ENCODE measurements at places on chromosomes 7 and 10. TPM values are rescaled to one million over a fixed set of nuclear protein-coding genes. Genes with fewer than 3 reads are reported as not detected.

Gene MUC12
- 2.0 TPM for total RNA-seq

- H3K4me1 ChIP-seq = no peaks in the 10 kb centered on the region
- DNase-seq = no peak
- no peak overlapping the region for H3K27ac ChIP-seq
- no peaks in the 10 kb centered on the region for H3K27me3 ChIP-seq
These were observed 260.5 kb downstream of the SFMBT2 start for GRCh38 chr10:7150349-7150748.

DNA sequence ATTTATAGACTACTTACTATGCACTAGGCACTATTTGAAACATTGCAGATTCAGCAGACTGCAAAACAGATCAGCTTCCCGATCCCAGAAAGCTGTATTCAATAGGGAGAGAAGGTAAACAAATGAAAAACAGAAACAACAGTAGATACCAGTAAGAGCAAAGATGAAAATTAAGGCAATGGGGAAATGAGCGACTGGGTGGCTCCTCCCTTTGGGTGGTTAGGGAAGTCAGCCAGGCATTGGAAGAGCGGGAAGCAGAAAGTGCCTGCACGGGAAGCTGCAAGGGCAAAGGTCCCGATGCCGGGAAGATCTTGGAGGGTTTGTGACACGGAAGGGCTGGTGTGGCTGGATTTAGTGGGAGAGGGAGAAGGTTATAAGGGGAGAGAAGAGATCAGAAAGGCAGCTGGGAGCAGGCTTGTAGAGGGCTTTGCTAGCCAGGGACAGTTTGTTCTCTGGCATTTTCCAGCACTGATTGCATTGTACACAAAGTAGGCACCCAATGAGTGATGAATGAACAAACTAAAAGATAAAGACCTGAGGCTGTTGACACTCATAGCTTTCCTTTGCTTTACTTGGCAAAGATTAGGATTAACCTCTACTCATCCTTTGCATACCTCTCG, 67.8 kb downstream of the NAMPT start:
- H3K4me3 ChIP-seq = no peak overlapping the region
- peak overlapping the region; percentile 67 for H3K27ac ChIP-seq
- DNase-seq = peak; percentile 83

- no peaks in the 10 kb centered on the region for H3K4me1 ChIP-seq
- no peaks in the 10 kb centered on the region for H3K27me3 ChIP-seq
- no peak overlapping the region for H3K27ac ChIP-seq
- H3K4me3 ChIP-seq = no peak overlapping the region
- DNase-seq = no peak
- no peaks in the 10 kb centered on the region for H3K36me3 ChIP-seq
These were observed 47.0 kb downstream of the SPAM1 start for GRCh38 chr7:123972045-123972444.

DNA sequence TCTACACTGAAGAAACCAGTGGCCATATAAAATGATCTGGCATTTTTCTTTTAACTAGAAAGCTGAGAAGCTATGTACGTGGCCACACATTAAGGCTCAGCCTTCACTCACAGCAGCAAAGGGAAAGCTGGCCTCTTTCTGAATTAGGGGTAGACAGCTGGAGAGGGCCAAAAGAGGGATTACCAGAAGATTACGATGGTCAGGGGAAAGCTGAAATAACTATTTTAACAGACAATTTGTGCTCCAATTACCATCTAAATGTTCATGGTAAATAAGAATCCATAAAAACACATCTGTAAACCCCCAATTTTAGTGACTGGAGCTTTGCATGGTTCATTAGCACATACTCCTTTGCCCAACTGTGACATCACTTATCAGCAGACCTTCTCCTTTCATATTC, 314.3 kb downstream of the HPSE2 start:
- H3K27ac ChIP-seq = no peak overlapping the region
- no peak overlapping the region for H3K4me3 ChIP-seq
- no peaks in the 10 kb centered on the region for H3K36me3 ChIP-seq
- peaks cover 20% of the 10 kb centered on the region for H3K4me1 ChIP-seq
- H3K27me3 ChIP-seq = no peaks in the 10 kb centered on the region

Gene CFAP58
- 0.66 TPM for total RNA-seq

GRCh38 chr10:554182-554848, 135.2 kb downstream of the DIP2C start:
- H3K27ac ChIP-seq = no peak overlapping the region
- no peak overlapping the region for H3K4me3 ChIP-seq
- H3K27me3 ChIP-seq = no peaks in the 10 kb centered on the region
- H3K4me1 ChIP-seq = no peaks in the 10 kb centered on the region
